LHCN-M2 (cell line): ENCODE measurements at places on chromosomes 11 and 22.

GRCh38 chr11:133311230-133311629 is 221.1 kb downstream of the OPCML start:
- no peak for DNase-seq

DNA sequence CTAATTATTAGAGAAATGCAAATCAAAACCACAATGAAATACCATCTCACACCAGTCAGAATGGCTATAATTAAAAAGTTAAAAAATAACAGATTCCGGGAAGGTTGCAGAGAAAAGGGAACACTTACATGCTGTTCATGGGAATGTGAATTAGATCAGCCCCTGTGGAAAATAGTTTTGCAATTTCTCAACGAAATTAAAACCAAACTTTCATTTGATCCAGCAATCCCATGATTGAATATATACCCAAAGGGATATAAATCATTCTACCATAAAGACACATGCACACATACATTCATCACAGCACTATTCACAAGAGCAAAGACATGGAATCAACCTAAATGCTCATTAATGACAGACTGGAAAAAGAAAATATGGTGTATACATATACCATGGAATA is 32.5 kb downstream of the NOX4 start:
- no peak for DNase-seq

DNA sequence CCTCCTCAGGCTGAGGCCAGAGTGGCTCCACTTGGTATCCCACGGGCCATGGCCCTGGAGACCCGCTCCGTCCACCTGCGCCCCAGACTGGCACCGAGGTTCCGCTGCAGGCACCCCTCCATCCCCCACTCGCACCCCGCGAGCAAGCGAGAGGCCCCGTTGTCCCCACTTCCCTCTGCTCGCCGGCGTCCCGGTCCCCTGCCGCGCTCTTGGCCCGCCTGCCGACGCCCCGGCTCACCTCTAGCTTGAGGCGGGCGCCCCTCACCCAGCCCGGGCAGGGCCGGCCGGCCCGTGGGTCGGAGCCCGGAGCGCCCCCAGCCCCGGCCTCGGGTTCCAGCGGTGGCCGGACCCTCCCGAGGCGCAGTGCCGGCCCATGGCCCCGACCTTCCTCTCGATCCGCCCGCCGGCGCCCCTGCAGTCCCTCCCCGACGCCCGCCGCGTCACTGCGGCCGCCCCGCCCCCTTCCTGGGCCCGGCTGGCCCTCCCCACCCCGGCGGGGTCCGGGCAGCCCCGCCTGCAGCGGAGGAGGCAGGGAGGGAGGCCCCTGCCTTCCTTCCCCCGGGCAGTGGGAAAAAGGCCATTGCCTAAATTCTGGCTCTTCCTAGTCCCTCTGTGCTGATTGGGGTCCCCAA is at the start of gene PITPNM1:
TSS of gene PITPNM1 (minus strand) at position 414 of the 632 bp plus-strand sequence. CDS start 1,183 bp downstream, outside the sequence.
- DNase-seq = peak; percentile 35

DNA sequence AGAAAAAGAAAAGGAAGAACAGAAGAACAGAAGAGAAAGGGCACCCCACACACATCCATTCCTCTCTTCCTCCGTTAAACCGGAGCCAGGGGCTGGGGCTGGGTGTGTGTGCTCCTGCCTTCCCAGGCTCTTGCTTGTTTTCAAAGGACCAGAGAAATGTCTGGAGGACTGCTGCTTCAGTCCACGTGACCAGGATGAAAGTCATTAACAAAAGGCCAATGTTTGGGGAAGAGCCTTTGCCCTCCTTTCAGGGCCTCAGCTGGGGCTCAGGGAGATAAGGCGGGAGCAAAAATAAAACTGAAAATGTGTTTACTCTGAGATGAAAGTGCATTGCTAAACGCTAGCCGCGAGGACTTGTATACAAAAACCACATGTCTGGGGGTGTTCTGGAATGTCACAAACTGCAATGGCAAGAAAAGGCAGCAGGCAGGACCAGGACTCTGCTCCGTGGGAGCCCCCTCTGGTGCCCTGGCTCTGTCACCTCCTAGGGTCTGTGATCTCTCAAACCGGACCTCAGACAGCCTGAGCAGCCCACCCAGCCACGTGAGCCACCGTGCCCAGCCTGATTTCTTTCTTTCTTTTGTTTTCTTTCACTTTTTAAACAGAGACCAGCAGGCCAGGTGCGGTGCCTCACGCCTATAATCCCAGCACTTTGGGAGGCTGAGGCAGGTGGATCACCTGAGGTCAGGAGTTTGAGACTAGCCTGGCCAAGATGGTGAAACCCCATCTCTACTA is 31.6 kb upstream of the MYH9 start:
- DNase-seq = peak; percentile 49

DNA sequence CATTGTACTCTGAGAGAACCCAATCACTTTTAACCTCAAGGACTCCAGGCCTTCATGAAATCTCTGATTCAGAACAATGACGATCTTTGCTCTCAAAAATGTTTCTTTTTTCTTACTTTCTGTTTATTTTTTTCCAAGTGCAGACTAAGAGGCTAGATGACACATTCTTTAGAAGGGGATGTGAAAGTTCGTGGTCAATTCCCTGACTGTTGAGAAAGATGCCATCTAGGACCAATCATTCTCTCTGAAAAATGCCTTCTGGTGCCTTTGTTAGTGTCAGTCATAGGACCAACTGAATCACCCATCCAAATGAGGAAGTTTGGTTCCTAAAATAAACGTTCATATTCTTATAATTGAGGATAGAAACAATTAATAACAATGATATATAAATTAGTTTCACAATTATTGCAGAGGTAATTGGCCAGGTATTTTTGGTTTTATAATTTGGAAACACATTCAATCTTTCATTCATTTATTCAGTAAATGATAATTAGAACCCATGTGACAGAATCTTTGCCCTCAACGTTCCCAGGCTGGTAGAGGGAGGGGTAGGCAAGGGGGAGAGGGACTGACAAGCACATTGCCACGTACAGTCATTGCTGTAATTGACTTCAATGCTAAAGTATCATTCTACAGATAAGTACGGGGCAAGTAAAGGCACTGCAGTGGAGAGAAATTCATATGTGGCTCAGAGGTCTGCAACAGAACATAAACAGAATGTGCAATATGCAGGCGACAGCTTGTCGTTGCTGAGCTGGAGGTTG is 333.4 kb upstream of the MPPED2 start:
- peak; percentile 83 for DNase-seq

DNA sequence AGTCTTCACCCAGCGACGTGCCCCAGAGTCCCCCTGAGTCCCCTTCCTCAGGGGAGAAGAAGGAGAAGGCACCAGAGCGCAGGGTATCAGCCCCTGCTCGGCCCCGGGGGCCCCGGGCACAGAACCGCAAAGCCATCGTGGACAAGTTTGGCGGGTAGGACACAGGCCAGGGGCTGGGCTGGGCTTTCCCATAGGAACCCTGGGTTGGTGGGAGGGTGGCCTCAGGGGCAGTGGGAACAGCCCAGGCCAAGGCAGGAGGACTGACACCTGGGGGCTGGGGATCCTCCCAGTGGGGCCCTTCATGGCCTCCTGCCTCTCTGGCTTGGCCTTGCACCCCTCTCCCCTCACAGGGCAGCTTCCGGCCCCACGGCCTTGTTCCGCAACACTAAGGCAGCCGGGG is 8.5 kb downstream of the SMTNL1 start:
- DNase-seq = no peak

DNA sequence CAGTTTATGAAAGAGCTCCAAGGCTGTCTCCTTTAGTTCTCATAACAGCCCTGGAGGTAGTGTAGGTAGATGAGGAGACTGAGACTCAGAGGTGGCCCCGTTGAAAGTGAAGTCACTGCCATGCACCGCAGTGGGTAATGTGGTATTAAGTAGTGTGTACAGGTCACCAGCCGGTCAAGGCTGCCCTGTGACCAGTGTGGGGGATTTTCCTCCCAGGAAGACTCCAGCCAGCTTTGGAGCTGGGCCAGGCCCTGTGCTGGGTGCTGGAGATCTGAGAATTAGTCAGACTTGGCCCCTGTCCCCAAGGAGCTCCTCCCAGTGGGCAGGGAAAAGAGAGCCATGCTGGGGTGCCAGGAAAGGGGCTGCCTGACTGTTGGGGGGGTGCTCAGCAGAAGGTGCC is 5.3 kb downstream of the OMP start:
- DNase-seq = peak; percentile 93

GRCh38 chr11:10400856-10401255 is 54.2 kb upstream of the AMPD3 start:
- no peak for DNase-seq

DNA sequence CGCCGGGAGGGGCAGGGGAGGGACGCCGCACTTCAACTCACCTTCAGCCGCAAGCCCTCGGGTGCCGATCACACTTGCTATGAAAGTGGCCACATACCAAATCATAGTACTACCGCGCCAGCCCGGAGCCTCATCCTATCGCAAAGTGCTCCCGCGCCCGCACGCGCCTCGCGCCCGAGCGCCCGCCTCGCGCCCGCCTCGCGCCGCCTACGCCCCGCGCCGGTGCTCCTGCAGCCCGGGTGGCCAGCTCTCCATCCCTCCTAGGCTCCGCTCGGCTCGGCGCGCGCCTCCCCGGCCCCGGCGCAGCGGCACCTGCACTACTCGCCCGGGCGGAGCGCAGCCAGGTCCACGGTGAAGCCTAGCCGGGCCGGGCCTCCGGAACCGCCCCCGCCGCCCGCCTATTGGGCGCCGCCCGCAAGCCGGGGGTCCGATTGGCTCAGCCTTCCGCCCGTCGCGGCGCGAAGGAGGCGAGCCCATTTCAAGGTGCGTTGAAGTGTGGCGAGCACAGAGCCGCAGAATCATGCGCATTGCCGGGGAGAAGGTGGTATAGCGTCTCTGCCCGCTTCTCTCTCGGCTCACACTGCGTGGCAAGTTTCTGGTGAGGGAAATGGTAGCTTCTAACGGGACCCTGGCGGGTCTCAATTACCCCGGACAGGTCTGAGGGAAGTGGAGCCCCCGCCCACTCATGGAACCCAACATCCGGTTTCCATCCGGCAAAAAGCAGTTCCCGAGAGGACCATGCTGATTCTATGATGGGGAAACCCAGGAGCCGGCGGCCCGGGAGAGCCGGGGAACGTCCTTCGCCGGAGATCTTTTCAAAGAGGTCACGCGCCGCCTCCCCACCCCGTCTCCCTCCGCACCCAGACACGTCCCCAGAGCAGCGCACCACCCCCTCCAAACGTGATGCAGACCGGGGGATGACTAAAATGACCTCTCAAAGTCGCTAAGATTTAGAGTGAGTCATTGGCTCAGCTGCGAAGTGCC is at the start of gene IGSF9B:
TSS of gene IGSF9B (minus strand) at position 319 of the 984 bp plus-strand sequence. CDS start at position 105, 214 bp downstream.
- DNase-seq = no peak

DNA sequence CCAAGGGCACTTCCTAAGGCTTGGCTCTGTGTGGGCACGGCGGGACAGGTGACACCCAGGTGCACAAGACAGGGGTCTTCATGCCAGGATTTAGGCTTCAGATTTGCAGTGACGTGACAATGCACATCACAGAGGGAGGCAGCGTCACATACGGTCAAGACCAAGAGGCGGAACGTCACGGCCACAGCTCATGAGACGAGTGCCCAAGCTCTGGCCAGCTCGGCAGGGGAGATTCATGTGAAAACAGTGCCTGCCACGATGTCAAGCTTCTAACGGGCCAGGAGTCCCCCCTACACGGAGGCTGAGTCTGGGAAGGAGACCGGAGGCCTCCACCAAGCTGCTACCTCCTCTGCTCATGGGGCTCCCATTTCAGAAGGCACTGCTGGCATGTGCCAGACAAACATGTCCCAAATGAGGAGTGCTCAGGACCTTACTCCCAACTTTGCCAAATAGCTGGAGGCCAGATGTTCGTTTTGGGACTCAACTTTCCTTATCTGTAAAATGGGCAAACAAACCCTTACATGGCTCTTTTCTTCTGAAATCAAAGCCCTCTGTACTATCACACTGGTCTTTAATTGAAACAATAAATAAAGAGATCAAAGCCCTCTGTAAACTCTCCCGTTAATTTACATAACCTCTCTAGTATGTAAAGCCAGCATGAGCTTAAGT is 16.6 kb downstream of the VPS37C start:
- DNase-seq = no peak

DNA sequence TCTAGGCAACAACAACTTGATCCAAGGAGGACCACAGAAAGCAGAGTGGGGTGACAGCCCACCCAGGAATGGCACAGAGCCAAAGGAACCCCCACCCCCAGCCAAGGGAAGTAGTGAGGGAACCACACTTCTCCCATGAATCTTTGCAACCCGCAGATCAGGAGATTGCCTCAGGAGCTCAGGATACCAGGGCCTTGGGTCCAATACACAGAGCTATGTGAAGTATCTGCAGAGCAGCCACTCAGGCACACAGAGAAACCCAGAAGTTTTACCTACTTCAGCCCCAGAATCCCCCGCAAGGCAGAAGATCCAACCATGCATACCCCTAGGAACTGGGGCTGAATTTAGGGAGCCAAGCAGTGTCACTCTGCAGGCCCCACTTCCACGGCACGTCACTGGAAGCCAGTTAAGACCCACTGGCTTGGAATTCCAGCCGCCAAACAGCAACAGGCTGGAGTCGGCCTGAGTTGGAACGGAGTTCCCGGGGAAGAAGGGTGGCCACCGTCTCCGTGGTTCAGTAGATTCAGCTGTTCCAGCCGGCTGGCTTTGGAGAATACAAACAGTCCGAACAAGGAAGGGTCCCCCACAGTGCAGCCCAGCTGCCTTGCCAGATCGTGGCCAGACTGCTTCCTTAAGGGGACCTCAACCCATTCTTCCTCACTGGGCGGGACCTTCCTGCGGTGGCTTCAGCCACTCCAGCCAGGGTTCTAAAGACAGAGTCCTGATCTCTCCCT is 174.1 kb downstream of the TTC28 start:
- DNase-seq = peak; percentile 1

- no peak for DNase-seq
Observed at GRCh38 chr22:40519284-40519947, 117.1 kb downstream of the MRTFA start.

DNA sequence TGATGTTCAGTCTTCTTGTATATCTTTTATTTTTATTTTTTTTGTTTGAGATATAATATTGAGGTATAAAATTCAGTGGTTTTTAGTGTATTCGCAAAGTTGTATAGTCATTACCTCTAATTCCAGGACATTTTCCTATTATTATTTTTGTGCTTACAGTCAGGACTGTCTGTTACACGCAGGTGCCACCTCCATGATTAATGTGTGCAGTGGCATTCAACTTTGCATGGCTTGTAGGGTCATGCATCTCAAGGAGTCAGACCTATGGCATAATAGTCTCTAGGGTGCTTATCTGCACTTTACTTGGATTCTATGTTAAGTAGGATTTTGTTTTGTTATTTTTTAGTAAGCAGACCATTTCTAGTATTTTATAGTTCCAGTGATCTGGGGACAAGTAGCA is 1.0 kb downstream of the CTR9 start:
- DNase-seq = no peak

GRCh38 chr11:105152021-105152512 is 12.5 kb upstream of the CARD18 start:
- peak; percentile 69 for DNase-seq

- DNase-seq = no peak
Observed at GRCh38 chr11:120139316-120140069, 1.6 kb upstream of the TRIM29 start.
